ENCODE measurements at places on chromosomes 5 and 9.

DNA sequence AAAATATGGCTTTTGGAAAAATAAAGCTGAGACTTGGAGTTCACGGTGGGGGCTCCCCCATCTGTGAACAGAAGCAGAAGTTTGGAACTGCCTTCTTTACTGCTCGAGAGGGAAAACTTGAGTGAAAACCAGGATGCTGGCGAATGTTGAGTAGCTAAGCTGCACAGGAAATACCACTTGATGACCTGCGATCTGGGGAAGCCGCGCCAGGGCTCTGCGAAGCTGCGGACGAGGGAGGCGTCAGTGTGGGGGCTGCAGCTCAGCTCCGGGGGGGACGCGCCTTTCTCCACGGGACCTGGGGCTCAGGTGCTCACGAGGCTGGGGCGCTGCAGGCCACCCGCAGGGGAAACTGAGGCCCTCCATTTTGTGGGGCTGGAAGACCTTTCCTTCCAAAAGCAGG lies 62.3 kb downstream of the TENT4A start:
- no peak for DNase-seq

DNA sequence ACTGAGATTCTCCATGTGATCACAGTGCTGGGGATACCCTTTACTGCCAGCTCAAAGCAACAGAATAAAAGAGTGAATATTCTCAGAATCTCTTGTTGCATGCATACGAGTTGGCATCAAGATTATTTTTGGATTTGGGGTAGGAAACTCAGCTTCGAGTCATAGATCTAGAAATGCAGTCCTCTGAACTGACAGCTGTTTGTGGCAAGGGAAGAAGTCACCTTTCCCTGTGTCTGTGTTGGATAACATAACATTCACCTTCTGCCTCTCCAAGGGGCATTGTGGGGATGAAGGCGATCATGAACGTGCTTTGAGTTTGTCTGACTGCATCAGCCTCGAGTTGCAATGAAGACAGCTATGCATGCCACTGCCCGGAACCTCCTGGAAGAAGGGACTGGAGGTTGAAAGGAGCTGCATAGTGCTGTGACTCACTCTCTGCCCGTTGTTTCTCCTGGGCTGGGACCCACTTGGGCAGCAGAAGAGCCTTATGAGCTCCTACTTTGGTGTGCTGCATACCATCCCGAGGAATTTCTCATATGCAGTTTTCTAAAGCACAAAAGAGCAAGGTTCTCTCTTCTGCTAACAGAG lies 231.7 kb downstream of the ARHGAP26 start:
- no peak for DNase-seq

GRCh38 chr5:90685425-90686022 lies 126.9 kb downstream of the ADGRV1 start:
- no peak for DNase-seq

DNA sequence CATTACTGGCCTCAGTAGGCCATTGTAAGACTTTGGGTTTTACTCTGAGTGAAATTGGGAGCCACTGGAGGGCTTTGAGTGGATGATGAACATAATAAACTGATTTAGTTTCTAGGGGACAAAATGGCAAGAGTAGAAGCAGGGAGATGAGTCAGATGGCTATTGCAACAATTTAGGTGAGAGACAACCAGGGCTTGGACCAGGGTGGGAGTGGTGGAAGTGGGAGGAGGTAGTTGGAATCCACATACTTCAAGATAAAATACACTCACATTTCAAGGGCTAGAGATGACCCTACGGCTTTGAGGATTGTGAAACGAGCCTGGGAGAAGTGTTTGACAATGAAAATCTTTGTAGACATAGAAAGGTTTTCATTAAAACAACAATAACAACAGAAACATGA lies 136.3 kb downstream of the ACTBL2 start:
- no peak for DNase-seq

DNA sequence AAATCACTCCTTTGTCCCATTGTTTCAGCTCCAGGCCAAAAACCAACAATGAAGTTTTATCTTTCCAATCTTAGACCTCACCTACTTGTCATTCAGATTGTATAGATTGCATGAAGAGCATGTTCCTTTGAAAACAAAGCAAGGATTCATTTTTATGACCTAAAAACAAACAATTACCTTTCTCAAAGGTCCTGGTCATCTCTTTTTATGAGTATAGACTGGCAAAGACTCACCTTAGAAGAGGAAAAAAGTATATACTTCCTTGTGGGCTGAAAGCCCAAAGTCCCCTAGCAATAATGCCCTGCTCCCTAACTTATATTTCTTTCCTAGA lies 28.4 kb upstream of the TLE1 start:
- no peak for DNase-seq

GRCh38 chr9:31140316-31140715 lies 1244.1 kb upstream of the ACO1 start:
- DNase-seq = peak; percentile 8

GRCh38 chr5:41048986-41049385 lies 22.2 kb downstream of the MROH2B start:
- no peak for DNase-seq

DNA sequence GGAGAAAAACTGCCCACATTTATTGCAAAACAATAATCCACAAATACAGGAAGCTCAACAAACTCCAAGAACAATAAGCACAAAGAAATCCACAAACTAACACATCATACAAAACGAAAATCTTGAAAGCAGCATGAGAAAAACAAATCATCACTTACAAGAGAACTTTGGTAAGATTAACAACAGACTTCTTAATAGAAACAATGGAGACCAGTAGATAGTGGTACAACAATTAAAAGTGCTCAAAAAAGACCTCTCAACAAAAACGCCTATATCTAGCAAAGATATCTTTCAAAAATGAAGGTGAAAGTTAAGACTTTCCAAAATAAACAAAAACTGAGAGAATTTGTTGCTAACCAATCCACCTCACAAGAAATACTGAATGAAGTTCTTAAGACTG lies 38.4 kb downstream of the CDKL3 start:
- DNase-seq = no peak

GRCh38 chr9:88143957-88144625 lies 5.8 kb upstream of the SPATA31C2 start:
- DNase-seq = no peak

DNA sequence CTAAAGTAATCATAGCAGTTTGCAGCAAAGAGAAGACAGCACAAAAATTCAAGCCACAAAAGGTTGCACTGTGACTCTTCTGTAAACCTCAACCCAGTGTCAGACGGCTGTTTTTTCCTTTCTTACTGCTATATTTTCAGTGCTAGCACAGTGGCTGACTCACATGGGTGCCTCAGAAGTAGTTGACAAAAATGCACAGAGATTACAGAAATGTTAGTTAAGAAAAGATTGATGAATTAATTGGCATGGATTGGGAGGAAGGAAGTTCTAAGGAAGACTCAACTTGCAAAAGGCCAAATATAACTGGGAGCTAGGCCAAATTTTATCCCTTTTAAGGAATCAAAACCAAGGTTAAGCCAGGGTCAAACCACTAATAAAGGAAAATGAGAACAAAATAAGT lies 43.7 kb upstream of the ITGA1 start:
- DNase-seq = no peak

DNA sequence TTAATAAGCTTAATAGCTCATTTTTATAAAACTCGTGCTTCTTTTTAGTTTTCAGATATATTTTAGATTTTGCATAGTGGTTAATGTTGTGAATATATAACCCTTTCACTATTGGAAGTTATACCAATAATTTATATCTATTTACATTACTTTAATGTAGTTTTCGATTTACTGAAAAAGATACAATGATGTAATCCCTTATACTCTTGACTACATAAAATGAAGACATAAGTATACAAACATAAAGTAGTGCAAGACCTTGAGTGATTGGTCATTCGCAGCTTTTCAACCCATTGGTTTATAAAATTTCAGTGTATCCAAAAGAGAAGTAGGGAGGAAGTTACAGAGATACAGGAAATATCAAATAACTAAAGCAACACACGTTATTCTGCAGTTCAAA lies 84.3 kb upstream of the GRHPR start:
- DNase-seq = no peak

- DNase-seq = no peak
Observed at GRCh38 chr5:92884469-92884868, 696.5 kb downstream of the NR2F1-AS1 start.
